ENCODE measurements at places on chromosomes 12 and 14. TPM values are rescaled to one million over a fixed set of nuclear protein-coding genes. Genes with fewer than 3 reads are reported as not detected.

Gene FOXG1
- not detected for total RNA-seq

Gene SERPINA10
- total RNA-seq, result 0.03 TPM

Gene TSPAN11
- not detected for total RNA-seq

Gene ADAM21
- 0.08 TPM for total RNA-seq

Gene GNPTAB
- total RNA-seq, result 40.8 TPM

Gene MEG3
- 62.4 TPM for total RNA-seq

Gene OXA1L
- 71.3 TPM for total RNA-seq

Gene FOXA1
- 8.7 TPM for total RNA-seq
